ENCODE measurements at places on chromosomes 6 and 20. TPM values are rescaled to one million over a fixed set of nuclear protein-coding genes. Genes with fewer than 3 reads are reported as not detected.

- no peak for DNase-seq
Observed at GRCh38 chr6:12909833-12910232, 193.3 kb downstream of the PHACTR1 start.

DNA sequence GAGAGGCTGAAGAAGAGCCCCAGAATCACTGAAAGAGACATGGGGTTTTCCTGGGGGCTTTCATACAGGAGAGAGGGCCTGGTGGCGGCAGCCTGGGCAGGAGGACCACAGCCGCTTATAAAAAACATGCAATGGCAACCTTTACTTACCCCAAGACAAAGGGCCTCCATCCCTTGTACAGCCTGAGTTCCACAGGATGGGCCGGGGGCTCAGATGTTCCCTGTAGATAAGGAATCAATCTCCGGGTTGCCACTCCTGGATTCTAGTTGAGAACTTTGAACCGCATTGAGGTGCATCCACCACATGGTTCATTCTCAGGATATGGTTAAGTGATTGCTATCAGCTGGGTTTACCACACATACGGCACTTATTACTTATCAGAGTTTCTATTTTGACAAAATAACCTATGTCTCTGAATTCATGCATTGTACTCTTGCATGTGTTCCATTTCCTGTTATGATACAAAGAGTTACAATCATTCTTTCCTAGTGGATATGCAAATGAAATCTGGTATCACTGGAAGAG lies 677.6 kb downstream of the KIF16B start:
- DNase-seq = no peak

DNA sequence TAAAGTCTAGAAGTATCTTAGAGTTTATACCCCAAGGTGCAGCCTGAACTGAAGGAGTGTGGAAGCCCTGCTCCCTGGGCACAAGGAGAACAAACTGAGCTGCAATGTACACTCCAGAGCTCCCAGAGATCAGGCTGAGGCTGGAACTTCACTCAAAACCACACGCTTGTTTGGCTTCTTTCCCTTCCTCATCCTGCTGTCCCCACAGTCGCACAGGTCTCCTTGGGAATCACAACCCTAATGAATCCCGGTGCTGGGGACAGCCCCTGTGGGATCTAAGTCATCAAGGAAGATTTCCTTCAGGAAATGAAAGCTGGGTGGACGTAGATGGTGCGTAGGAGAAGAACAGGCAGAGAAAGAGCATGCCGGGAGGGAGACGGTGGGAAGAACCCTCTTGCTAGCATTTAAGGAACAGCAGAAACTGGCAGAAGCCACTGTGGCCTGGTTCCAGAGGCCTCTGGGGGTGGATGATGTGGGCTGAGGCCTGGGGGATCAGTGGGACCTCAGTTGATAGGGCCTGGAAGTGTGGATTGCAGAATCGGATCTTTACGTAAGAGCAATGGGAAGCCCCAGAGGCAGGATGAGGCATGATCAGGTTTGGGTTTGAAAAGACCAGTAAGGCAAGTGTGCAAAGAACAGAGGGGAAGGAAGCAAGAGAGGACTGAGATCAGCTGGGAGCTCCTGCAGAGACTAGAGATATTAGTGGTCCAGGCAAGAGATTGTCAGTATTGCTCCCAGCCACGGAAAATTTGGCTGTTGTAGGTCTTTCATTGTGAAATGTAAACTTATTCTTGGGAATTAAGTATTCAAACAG lies 21.4 kb downstream of the CYP24A1 start:
- no peak for DNase-seq

DNA sequence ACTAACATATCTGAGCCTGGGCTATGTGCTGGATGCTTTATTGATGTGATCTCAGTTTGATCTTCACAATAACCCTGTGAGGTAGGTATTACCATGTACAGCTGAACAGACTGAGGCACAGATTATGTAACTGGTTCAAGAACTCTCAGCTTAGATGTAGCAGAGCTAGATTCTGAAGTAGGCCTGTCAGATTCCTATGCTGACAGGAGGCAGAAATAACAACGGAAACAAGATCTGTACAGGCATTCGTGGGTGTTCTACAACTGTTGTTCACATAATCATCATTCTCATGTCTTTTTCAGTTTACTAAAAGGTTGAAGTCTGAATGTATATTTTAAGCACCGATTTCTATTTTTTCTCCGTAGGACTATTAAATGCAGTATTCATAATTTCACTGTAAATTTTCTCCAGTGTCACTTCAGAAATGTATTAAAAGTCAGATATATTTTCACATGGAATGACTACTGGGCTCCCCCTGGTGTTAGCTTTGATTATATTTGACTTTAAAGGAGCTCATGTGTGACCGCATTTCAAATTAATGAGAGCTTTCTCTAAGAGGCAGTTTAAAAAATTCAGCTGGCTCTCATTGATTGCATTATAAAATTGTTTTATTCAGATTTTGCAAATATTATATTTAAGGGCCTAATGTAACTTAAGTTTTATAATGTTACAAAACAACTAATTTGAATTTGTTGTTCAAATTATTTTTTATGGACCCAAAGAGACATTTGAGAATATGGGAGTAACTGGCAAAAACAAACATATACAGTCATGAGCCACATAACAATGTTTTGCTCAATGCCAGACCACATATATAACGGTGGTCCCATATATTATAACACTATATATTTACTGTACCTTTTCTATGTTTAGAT lies 36.4 kb upstream of the SLC17A4 start:
- peak; percentile 35 for DNase-seq

GRCh38 chr20:53522696-53523095 lies 70.9 kb downstream of the ZNF217 start:
- no peak for DNase-seq

Gene ESF1
- 13.8 TPM for total RNA-seq

Data from fibroblast of villous mesenchyme (primary cell).